GM23338 (cell line): ENCODE measurements at places on chromosomes 11 and 22.
A peak's percentile ranks its signal among the peaks of the same experiment; 100 is the strongest.

DNA sequence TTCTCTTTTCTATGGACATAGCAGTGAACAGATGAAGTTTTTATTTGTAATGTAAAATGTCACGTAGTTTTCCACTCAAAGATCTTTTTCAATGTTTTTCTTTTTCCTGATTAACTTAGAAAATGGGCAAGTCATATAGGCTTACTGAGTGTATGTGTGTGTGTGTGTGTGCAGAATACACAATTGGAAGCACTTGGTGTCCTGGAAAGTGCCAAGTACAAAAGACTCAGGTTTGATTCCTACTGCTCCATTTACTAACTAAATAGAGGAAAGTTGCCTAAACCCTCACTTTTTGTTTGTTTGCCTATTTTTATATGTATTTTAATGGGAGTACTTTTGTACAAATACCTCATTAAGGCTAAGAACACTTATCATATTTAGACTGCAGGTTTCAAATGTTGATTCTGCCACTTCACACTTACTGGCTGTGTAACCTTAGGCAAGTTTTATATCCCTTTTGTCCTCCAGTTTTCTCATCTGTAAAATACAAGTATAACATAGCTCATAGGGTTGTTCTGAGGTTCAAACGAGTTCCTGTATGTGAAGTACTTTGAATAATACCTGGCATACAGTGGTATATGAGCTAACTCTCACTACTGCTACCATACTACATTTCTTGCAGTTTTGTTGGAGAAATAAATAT is 90.1 kb downstream of the TYR start:
- DNase-seq, result no peak

- no peak for DNase-seq
Measured at GRCh38 chr11:120566176-120566575, 54.6 kb downstream of the GRIK4 start.

- no peak for DNase-seq
Measured at GRCh38 chr11:84812471-84812969, 814.6 kb downstream of the DLG2 start.

GRCh38 chr11:79274636-79275331 is 166.0 kb downstream of the TENM4 start:
- DNase-seq, result no peak

- peak; percentile 28 for DNase-seq
Measured at GRCh38 chr11:129973068-129973467, 29.6 kb downstream of the PRDM10 start.

DNA sequence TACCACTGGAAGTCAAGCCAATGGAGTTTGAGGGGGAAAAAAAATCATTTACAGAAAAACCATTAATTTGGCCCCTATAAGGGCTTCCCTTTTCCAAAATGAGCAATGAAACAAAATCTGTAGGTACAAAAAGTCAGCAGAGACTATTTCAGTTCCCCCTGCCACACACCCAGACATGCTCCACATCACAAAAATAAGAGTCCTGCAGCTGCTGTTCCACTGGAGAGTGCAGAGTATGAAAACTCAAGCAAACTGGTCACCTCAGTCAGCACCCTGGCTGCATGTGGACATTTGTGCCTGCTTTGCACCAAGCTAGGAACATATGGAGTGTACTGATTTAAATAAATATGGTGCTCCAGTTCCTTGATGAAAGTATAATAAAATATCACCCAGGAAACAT is 15.1 kb downstream of the POU2AF1 start:
- no peak for DNase-seq

- peak; percentile 92 for DNase-seq
Measured at GRCh38 chr22:50270666-50271394, 650 bp upstream of the MAPK11 start.

- no peak for DNase-seq
Measured at GRCh38 chr11:67983951-67984350, 19.9 kb downstream of the UNC93B1 start.

- DNase-seq, result no peak
Measured at GRCh38 chr22:36560001-36560400, 31.0 kb upstream of the EIF3D start.

DNA sequence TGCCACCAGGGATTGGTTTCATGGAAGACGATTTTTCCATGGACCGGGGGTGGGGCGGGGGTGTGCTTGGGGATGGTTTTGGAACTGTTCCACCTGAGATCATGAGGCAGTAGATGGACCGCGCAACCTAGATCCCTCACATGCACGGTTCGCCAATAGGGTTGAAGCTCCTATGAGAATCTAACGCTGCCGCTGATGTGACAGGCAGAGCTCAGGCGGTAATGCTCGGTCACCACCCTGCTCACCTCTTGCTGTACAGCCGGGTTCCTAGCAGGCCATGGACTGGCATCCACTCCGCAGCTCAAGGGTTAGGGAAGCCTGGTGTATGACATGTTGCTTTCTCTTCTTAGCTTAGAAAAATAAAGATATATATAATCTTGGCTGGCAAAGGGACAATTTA is 22.0 kb downstream of the RBX1 start:
- DNase-seq, result no peak

GRCh38 chr22:39946126-39946502 is 14.1 kb upstream of the TMA7B start:
- no peak for DNase-seq

DNA sequence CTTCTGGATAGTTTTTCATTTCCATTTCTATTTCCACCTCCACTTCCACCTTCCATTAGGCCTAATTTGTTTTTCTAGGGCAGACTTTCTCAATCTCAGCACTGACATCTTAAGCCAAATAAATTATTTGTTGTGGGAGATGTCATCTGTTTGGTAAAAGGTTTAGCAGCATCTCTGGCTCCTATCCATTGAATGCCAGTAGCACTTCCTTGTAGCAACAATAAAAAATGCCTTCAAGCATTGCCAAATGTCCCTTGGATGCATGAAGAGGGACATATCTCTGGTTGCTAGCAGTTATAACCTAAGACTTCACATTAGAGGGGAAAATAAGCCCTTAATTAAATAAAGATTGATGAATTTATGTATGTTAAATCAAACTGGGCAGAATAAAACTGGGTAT is 1.9 kb downstream of the OR52A5 start:
- DNase-seq, result no peak

DNA sequence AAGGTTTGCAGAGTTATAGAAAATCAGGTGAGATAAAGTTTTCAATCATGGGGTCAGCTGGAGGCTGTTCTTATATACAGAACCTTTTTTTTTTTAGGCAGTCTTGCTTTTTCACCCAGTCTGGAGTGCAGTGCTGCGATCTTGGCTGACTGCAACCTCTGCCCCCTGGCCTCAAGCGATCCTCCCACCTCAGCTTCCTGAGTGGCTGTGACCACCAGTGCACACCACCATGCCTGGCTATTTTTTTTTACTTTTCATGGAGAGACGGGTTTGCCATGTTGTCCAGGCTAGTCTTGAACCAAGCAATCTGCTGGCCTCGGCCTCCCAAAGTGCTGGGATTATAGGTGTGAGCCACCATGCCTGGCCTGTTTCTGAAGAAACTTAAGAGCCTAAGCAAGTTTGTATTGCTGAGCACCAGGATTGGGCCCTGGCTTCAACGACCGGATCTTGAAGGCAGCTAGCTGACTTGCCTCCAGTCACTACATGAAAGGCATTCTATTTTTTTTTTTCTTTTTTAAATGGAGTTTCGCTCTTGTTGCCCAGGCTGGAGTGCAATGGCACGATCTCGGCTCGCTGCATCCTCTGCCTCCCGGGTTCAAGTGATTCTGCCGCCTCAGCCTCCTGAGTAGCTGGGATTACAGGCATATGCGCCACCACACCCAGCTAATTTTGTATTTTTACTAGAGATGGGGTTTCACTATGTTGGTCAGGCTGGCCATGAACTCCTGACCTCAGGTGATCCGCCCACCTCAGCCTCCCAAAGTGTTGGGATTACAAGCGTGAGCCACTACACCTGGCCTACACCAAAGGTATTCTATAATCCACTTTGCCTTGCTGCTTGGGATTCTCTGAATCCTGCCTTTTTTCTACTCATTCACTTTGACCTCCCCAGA is 7.6 kb downstream of the XBP1 start:
- DNase-seq, result peak; percentile 23

- DNase-seq, result no peak
Measured at GRCh38 chr22:37002633-37003032, 16.6 kb downstream of the TST start.

DNA sequence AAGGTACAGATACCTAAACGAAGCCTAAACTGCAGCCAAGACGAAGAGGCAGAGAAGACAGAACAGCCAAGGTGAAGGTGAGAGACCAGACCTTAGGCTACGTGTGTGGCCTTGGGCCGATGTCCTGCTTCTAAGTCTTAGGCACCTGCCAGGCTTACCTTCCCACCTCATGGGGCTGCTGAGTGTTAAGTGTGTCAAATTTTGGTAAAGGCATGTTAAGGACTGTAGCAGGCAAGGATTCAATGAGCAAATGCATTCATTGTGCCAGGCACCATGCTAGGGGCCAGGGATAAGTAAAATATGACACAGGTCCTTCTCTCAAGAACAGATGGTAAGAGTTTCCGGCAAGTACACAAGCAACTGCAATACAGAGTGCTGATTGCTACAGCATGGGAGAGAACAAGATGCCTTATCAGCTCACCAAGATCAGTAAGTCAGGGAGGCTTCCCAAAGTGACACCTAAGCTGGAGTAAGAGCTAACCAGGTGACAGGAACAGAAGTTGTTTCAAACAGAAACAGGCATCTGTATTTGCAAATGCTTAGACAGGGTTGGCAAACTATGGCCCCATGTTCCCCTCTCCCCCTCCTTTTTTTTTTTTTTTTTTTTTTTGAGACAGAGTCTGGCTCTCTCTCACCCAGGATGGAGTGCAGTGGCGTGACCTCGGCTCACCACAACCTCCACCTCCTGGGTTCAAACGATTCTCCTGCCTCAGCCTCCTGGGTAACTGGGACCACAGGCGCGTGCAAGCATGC is 46.7 kb downstream of the CLTCL1 start:
- no peak for DNase-seq

DNA sequence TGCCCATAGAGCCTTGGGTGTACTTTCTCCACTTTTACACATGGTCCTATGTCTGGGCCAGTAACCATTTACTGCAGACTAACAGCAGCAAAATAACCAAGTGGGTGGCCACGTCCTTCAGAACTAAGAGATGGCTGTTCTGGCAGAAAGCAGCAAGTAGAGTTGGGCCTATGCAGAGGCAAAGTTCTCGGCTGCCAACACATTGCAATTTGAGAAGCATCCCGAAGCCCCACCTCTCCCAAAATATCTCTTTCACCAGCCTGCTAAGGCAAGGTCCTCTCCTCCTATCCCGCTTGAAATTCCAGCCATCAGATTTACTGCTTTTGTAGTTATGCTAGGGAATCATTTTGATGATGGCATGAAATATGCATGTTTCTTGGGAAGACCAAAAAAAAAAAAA is 118.5 kb upstream of the APOA1 start:
- DNase-seq, result peak; percentile 30

DNA sequence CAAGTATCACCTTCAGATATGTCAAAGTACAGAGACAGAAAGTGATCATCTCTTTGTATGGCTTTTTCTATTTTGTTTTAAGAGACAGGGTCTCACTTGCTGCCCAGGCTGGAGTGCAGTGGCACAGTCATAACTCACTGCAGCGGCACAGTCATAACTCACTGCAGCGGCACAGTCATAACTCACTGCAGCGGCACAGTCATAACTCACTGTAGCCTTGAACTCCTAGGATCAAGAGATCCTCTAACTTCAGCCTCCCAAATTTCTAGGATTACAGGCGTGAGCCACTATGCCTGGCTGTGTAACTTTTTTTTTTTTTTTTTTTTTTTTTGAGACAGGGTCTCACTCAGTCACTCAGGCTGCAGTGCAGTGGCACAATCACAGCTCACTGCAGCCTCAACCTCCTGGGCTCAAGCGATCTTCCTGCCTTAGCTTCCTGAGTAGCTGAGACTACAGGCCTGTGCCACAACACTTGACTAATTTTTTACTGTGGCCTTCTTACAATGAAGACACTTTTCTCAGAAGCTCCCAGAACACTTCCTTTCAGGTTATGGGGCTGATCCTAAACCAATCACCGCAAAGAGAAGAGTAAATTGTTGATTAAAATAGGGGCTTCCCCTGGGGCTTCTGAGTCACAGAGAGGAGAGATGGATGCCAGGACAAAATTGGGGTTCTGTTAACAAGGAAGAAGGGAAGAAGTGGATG is 9.0 kb upstream of the HIKESHI start:
- DNase-seq, result no peak

GRCh38 chr11:114192841-114193389 is 103.3 kb upstream of the NNMT start:
- no peak for DNase-seq

DNA sequence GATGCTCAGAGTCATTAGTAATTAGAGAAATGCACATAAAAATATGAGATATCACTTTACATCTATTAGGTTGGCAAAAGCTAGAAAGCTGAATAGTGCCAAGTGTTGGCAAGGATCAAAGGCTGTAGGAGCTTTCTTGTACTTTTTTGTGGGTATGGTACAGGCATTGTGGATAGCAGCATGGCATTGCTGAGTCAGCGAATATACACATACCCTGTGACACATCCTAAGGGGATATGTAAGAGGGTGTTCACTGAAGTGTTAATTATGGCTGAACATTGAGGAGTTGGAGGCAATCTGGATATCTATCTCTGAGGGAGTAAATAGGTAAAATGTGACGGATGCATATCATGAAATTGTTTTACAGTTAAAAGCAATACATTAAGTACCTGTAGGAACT is 27.0 kb upstream of the IL18BP start:
- DNase-seq, result no peak

GRCh38 chr11:87425391-87425790 is 387.7 kb downstream of the TMEM135 start:
- DNase-seq, result no peak

- DNase-seq, result no peak
Measured at GRCh38 chr11:114057147-114057546, 2.4 kb upstream of the ZBTB16 start.

- no peak for DNase-seq
Measured at GRCh38 chr22:44394246-44395117, 81.7 kb upstream of the SHISAL1 start.

GRCh38 chr22:49906071-49906798 is 12.0 kb downstream of the ALG12 start:
- no peak for DNase-seq
